ENCODE measurements at places on chromosomes 3 and 15.
A peak's percentile ranks its signal among the peaks of the same experiment; 100 is the strongest.

- no peak overlapping the region for H3K4me3 ChIP-seq
- H3K4me1 ChIP-seq: peaks cover 4% of the 10 kb centered on the region
- no peak overlapping the region for H3K27ac ChIP-seq
- DNase-seq: no peak
- H3K27me3 ChIP-seq: peaks cover 12% of the 10 kb centered on the region
Measured at GRCh38 chr3:125433611-125434041, 58.5 kb upstream of the ZNF148 start.

DNA sequence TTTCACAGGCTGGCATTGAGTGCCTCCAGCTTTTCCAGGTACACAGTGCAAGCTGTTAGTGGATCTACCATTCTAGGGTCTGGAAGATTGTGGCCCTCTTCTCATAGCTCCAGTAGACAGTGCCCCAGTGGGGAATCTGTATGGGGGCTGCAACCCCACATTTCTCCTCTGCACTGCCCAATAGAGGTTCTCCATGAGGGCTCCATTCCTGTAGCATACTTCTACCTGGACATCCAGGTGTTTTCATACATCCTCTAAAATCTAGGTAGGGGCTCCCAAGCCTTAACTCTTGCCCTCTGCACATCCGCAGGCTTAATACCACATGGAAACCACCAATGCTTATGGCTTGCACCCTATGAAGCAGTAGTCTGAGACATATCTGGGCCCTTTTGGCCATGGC lies 15.1 kb upstream of the CCR2 start:
- no peak overlapping the region for H3K27ac ChIP-seq
- no peak for DNase-seq
- H3K4me3 ChIP-seq: no peak overlapping the region
- peaks cover 6% of the 10 kb centered on the region for H3K4me1 ChIP-seq
- no peaks in the 10 kb centered on the region for H3K27me3 ChIP-seq
- H3K36me3 ChIP-seq: no peaks in the 10 kb centered on the region

DNA sequence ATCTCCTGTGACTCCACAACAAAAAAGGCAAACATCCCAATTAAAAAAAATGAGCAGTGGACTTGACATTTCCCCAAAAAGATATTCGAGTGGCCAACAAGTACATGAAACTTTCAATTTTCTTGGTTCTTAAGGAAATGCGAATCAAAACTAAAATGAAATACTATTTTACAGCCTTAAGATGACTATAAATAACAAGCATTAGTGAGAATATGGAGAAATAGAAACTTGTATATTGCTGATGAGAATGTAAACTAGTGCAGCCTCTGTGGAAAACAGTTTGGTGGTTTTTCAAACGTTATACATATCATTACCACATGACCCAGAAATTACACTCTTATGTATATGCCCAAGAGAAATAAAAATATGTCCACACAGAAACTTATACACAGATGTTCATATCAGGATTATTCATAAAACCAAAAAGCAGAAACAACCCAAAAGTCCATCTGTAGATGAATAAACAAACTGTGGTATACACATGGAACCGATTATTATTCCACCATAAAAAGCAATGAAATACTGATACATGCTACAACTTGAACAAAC lies 153.2 kb upstream of the GPR149 start:
- H3K4me1 ChIP-seq: no peaks in the 10 kb centered on the region
- no peaks in the 10 kb centered on the region for H3K36me3 ChIP-seq
- H3K27ac ChIP-seq: no peak overlapping the region
- no peak overlapping the region for H3K4me3 ChIP-seq
- no peaks in the 10 kb centered on the region for H3K27me3 ChIP-seq

DNA sequence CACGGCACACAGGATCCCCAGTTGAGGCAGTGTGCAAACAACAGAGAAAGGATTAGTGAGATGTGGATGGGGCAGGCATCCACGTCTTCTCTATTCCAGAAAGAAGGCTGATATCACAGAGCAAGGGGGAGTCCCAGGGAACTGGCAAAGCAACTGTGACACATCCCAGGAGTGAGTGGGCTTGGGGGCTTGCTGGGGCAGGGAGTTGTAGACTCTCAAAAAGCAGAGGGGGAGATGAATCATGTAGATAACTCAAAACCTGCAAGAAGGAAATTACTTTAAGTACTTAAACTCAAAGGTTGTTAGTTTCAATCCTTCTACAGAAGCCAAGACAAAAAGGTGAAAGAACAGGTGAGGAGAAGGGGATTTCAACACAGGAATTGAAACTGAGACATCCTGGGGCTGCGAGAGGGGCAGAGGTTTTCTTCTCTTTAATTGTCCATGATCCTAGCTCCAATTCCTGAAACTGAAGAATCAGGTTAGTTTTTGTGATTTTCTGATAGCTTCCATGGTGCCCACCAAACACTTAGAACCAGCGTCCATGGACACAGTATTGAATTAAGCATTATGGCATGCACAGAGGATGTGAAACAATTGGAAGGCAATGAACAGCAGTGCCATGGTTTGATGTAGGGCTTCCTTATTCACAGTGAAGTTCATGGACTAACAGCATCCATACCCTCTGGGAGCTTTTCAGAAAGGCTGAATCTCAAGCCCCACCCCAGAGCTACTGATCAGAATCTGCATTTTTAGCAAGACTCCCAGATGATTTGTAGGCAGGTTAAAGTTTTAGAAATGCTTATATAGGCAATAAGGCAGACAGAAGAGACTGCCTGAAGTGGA lies 52.0 kb downstream of the CCR3 start:
- no peak for DNase-seq
- no peaks in the 10 kb centered on the region for H3K27me3 ChIP-seq
- peaks cover 55% of the 10 kb centered on the region for H3K4me1 ChIP-seq
- peak overlapping the region; percentile 92 for H3K27ac ChIP-seq
- H3K4me3 ChIP-seq: peak overlapping the region; percentile 49

- DNase-seq: no peak
- H3K27ac ChIP-seq: no peak overlapping the region
- H3K27me3 ChIP-seq: no peaks in the 10 kb centered on the region
- no peak overlapping the region for H3K4me3 ChIP-seq
- no peaks in the 10 kb centered on the region for H3K4me1 ChIP-seq
- H3K36me3 ChIP-seq: no peaks in the 10 kb centered on the region
Measured at GRCh38 chr15:47754312-47754711, 37.0 kb downstream of the SEMA6D start.

DNA sequence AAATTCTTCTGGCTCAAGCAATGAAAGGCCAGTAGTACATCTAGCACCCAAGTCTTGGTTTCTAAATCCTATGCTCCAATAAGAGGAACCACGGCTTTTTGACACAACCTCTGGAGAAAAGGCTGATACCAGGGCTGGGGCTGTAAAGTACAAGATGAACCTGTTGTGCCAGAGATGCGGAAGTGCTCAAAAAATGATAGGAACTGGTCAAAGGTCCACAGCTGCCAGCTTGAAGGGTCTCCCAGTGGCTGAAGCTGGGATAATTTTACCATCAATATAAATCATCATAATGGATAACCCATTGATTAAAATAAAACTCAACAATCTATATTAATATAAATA lies 558 bp upstream of the NCEH1 start:
- H3K27ac ChIP-seq: peak overlapping the region; percentile 90
- H3K27me3 ChIP-seq: no peaks in the 10 kb centered on the region
- peaks cover 2% of the 10 kb centered on the region for H3K36me3 ChIP-seq
- peak overlapping the region; percentile 95 for H3K4me3 ChIP-seq

DNA sequence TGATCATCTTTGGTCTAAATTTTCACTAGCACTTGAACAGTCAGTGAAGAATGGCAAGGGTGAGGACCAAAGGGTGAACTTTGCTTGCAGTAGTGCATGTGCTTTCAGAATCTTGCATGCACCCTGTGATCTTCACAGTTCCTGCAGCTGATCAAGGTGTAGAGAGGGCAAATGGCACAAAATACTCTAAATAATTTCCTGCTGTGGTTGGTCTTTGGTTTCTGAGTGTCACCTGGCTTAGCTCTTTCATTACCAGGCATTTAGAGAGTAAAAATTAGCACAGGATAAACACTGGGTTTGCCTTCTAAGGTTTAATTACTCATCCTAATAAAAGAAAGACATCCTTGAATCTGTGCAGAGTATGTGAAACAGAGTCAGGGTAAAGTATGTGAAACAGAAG lies 11.4 kb downstream of the TIPARP start:
- peaks cover 52% of the 10 kb centered on the region for H3K4me1 ChIP-seq
- no peaks in the 10 kb centered on the region for H3K27me3 ChIP-seq
- DNase-seq: no peak

DNA sequence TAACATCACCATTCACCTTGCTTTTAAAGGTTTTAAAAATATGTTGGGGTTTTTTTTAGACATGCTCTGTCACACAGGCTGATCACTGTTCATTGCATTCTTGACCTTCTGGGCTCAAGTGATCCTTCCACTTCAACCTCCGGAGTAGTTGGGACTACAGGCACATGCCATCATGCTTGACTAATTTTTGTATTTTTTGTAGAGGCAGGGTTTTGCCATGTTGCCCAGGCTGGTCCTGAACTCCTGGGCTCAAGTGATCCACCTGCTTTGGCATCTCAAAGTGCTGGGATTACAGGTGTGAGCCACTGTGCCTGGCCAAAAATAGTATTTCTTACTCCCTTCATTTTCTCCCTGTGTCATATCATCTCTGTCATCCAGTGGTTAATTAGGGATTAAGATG lies 101.4 kb downstream of the PIK3R4 start:
- no peaks in the 10 kb centered on the region for H3K36me3 ChIP-seq
- H3K4me1 ChIP-seq: no peaks in the 10 kb centered on the region
- H3K4me3 ChIP-seq: no peak overlapping the region
- H3K27ac ChIP-seq: no peak overlapping the region
- DNase-seq: no peak

GRCh38 chr15:80061582-80061981 lies 2.1 kb downstream of the ZFAND6 start:
- H3K36me3 ChIP-seq: no peaks in the 10 kb centered on the region
- peak overlapping the region; percentile 86 for H3K4me3 ChIP-seq
- DNase-seq: no peak

GRCh38 chr15:61527836-61528580 lies 298.9 kb upstream of the RORA start:
- no peak overlapping the region for H3K4me3 ChIP-seq
- no peaks in the 10 kb centered on the region for H3K36me3 ChIP-seq
- peaks cover 47% of the 10 kb centered on the region for H3K27me3 ChIP-seq
- no peak for DNase-seq

DNA sequence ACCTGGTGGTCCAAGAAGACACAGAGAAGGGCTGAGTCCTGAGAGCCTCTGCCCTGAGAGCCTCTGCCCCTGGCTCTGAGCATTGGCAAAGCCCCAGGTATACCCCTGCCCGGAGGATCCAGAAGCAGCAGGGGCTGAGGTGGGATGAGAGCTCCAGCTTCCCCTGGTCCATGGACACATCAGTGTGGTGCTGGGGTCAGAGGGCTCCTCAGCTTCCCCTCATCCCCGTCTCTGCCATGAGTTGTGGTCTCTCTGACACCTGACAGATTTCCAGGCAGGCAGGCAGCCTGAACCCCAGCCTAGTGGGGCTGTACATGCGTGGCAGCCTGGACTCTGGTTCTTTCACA lies 3.5 kb upstream of the KLF15 start:
- H3K4me3 ChIP-seq: no peak overlapping the region
- no peak overlapping the region for H3K27ac ChIP-seq
- peaks cover 5% of the 10 kb centered on the region for H3K36me3 ChIP-seq
- H3K4me1 ChIP-seq: peaks cover 14% of the 10 kb centered on the region
- no peak for DNase-seq

Measured in T-helper 17 cell (primary cell).